OCI-M1 (cell line): ENCODE measurements at places on chromosomes 3 and 15.

DNA sequence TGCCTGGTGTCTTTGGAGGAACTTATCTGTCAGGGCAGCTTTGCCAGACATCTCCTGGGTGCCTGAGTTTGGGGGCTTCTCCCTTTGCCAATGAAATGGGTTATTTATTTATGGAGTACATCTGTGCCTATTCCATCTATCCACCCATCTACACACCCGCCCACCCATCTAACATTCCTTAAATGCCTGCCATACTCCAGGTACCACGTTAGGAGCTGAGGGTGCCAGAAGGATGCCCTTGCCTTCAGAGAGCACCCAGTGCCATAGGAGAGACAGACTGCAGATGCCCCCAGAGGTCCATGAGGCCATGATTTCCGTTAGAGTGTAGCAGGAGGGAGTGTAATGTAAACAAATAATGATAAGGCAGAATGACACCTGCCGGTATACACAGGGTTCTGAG, 21.8 kb upstream of the KIF23 start:
- no peak for DNase-seq

DNA sequence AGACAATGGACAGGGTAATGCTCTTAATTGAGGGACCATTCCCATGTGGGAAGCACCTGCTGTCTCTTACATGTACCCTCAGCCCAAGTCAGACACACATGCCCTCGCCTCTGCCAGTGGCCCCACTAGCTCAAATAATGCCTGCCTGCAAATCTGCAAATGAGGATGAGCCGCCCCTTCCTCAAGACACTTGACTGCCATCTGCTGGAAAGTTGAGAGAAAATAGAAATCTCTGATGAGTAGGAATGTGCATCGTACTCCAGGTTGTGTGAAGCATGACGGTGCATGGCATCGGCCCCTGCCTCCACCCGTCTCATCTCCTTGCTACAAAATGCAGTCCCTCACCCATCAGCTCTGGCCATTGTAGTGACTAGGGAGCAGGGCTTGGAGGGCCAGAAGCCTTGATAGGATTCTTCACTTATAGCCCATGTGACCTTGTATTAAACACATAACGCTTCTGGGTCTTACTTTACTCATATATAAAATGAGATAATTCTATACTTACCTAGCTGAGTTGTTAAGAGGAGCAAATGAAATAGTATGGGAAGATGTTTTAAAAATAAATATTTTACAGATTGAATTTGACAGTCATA, 6.3 kb upstream of the SCN5A start:
- peak; percentile 66 for DNase-seq

DNA sequence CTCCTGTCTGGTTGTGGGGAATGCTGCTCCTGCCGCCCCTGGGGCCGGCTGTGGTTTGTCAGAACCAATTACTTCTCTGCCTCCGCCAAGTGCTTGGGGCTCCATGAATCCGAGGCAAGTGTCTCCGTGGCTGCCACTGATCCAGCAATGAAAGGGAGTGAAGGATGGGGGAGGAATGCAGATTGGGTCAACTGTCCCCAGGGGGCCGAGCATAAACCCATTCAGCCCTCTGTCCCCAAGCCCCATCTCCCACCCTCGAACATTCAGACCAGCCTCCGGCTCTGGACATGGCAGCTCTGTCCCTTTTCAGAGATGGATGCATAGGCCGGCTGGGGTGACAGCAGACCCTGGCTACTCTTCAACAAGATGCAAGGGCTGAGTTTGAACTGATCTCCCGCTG, 35.5 kb downstream of the CACNA2D2 start:
- no peak for DNase-seq

GRCh38 chr3:181052256-181052655, 62.7 kb upstream of the DNAJC19 start:
- peak; percentile 47 for DNase-seq

GRCh38 chr15:78437107-78437761, 782 bp upstream of the IREB2 start:
- DNase-seq, result no peak

DNA sequence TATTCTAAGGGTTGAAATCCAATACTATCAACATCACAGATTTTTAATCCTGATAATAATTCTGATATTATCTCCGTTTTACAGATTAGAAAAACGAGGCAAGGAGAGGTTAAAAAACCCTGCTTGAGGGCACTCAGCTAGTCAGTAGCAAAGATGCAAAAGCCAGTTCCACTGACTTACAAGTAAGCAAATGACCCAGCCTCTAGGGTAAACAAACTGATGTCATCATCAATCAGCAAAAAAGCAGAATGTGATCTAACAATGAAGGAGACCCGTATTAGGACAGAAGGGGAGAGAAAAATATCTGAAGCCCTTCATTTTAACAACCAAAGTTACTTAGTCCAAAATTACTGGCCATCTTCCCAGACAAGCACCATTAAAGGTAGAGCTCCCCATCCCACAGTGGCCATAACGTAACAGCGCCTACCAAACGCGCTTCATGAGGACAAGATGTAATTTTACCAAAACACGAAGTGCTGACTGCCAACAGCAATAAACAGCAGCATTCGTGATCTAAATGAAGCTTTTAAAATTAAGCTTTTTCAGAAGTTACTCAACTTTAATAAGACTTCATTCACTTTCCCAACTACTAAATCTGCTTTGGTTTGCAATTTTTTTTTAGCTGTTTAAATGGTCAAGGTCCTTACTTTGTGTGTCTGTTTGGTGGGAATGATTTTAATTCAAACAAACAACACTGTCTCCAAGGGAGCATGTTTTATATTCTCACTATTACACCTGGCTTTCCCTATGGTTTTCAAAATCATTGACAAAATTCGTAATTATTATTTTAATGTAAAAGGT, 176.6 kb downstream of the OSBPL10 start:
- DNase-seq, result no peak

GRCh38 chr15:99925661-99926461, 192.6 kb upstream of the LYSMD4 start:
- peak; percentile 9 for DNase-seq

- peak; percentile 10 for DNase-seq
Observed at GRCh38 chr15:27681038-27681437, 418.1 kb downstream of the OCA2 start.

DNA sequence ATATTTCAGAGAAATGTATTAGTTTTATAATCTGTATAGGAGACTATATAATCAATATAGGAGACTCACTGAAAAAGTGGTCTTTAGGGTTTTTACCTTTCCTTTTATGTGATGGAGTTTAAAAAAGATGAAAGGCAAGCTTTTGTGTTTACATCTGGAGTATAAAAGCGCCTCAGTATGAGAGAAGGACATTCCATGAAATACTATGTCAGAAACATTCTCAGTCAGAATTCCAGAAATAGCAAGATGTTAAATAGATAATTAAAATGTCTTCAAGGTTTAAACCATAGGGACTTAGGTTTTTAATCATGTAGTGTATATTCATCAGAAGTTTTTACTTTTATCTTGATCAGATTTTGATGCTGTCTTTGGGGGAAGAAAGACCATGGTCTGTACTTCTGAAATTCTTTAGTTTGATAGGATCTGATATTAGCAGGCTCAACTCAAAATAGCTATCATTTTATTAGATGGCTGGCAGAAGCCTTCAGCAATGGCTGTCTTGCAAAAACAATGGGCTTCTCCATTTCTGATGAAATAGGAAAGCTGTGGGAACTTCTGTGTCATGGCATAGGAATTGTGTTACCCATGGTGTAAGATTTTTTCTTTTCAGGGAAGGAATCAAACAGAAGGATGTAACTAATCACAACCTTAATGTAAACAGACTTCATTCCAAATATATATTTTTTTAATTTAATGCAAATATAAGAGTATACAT, 209.6 kb upstream of the PLSCR5 start:
- no peak for DNase-seq

- DNase-seq, result no peak
Observed at GRCh38 chr15:101167411-101167752, 84.5 kb downstream of the CHSY1 start.
